MCF 10A (cell line): ENCODE measurements at places on chromosomes 11 and 22. TPM values are rescaled to one million over a fixed set of nuclear protein-coding genes. Genes with fewer than 3 reads are reported as not detected.
A peak's percentile ranks its signal among the peaks of the same experiment; 100 is the strongest.

GRCh38 chr11:110376711-110377324 lies 52.9 kb upstream of the FDX1 start:
- peak; percentile 84 for DNase-seq

DNA sequence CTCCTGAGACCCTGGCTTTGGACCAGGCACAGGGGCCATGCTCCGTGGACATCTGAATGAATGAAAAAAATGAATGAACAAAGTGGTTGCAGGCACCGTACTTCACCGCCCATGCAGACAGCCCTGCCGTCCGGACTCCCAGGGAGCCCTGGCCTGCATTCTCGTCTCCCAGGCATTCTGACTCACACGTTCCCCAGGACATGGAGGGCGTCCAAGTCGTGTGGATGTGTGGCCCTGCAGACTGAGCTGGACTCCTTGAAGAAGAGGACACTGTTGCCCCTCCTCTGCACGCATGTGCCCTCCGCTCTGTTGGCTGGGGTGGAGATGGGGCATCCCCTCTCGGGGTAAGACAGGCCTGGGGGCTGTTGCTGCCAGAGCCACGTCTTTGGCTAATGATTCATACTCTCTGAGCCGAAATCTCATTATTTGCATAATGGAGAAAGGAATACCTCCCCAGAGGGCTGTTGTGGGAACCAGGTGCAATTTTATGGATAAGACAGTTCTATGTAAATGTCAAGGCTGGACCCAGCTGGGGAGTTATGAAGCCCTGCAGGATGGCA lies 49.7 kb downstream of the RTL6 start:
- DNase-seq, result peak; percentile 99

- DNase-seq, result no peak
Observed at GRCh38 chr11:77371646-77372045, 70.2 kb upstream of the GDPD4 start.

TNNT3 gene
- not detected in 2 replicates for total RNA-seq

DESI1 gene
- total RNA-seq, result 59.6 and 67.2 TPM in 2 replicates

DGCR6L gene
- 33.3 and 36.4 TPM in 2 replicates for total RNA-seq
